ENCODE measurements at places on chromosomes 2 and 18.

DNA sequence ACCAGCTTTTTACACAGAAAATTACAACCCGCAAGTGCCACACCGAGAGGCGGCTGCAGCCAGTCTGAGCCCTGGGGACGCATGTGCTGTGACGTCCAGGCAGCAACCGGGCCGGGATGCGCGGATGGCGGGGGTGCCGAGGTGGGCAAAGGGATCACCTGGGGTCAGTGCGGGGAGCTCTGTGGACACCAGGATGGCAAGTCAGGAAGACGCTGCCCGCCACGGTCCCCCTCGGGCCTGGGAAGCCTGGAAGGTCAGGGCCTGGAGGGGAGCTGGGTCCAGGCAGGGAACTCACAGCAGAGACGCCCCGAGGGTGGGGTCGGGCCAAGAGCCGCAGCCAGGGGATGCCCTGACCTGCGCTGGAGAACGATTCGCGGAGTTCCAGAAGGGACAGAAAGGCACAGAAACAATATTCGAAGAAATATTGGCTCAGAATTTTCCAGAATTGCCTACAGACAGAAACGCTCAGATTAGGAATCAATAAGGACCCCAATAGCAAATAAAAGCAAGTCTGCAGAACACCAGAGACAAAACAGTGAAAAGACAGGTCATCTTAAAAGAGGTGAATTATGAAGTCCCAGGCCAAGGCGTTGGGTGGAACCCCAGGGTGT is 11.7 kb upstream of the KIF1A start:
- DNase-seq: no peak

DNA sequence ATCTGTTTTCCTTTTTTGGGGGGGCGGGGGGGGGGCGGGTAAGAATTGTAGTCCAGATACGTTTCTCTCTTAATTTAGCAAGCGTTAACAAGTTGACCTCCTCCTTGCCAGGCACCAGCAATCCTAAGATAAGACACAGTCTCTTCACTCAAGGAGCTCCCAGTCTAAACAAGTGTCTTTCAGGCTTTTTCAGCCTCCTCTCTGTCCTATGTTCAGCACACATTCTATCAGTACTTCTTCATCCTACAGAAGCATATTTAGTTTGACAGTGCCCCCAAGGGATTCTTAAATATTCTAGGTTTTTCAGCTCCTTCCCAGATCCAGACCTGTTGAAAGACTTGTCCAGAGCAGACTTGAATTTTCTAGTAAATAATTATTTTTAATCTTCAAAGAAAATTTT is 2.7 kb downstream of the PPP1CB start:
- DNase-seq: peak; percentile 33

- DNase-seq: no peak
These were observed 108.5 kb upstream of the ANKRD30BL start for GRCh38 chr2:132270255-132270654.

GRCh38 chr18:42094875-42095274 is 139.8 kb downstream of the PIK3C3 start:
- DNase-seq: no peak

- peak; percentile 82 for DNase-seq
These were observed 1.9 kb upstream of the CFAP53 start for GRCh38 chr18:50268022-50268747.

- peak; percentile 72 for DNase-seq
These were observed 72.4 kb downstream of the SLC16A14 start for GRCh38 chr2:229996320-229996719.

- DNase-seq: no peak
These were observed 33.5 kb downstream of the GALNT5 start for GRCh38 chr2:157291018-157291417.

GRCh38 chr2:3493615-3494007 is 25.7 kb downstream of the ADI1 start:
- DNase-seq: no peak

- peak; percentile 68 for DNase-seq
These were observed 213.4 kb downstream of the RND3 start for GRCh38 chr2:150274108-150274507.

- DNase-seq: peak; percentile 88
These were observed 72.4 kb upstream of the IL1R1 start for GRCh38 chr2:102070058-102070642.

DNA sequence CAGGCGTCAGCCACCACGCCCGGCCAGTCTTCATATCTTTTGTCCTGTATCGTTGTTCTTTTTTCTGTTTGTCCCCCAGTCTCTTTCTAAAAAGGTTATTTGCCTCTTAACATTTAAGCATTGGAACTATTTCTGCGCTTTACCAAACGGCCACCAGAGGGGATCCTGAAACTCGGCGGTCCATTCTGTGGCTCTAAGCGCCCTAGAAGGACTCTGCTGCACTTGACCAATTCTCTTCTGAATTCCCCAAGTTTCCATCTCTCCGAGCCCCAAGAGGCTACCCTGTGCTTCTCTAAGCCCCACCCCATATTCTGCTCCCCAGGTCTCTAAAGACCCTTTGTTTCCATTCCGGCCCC is 33.1 kb upstream of the REG3G start:
- peak; percentile 34 for DNase-seq

DNA sequence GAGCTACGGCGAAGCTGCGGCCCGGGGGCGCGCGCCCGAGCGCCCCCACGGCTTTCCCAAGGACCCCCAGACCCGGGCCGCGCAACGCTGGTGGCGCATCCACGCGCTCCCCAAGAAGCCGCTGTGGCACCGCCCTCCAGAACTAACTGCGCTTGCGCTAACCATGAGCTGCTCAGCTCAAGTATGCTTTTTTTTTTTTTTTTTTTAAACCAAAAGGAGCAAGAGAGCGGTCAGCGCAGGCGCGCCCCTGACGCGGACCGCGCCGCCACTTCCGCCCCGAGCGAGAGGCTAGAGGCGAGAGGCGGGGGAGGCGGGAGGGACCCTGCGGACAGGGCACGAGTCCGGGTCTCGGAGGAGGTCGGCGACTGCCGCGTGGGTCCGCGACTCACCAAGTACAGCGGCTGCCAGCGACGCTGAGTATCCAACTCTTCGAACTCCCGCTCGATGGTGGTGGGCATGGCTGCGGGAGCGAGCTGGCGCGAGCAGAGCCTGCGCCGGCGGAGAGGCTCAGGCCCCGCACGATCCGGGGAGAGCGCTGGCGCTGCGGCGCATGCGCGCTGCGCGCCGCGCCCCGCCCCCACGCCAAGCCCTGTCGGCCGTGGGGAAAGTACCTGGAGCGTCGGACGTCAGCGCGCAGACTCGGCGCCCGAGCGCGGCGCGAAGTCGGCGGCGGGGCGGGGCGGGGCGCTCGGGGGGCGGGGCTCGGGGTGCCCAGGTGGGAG is at the start of gene PTPN2:
Gene PTPN2, minus strand, starts transcription at position 554 of the 722 bp plus-strand sequence. Its CDS starts 96 bp downstream, at position 458.
- DNase-seq: peak; percentile 96

DNA sequence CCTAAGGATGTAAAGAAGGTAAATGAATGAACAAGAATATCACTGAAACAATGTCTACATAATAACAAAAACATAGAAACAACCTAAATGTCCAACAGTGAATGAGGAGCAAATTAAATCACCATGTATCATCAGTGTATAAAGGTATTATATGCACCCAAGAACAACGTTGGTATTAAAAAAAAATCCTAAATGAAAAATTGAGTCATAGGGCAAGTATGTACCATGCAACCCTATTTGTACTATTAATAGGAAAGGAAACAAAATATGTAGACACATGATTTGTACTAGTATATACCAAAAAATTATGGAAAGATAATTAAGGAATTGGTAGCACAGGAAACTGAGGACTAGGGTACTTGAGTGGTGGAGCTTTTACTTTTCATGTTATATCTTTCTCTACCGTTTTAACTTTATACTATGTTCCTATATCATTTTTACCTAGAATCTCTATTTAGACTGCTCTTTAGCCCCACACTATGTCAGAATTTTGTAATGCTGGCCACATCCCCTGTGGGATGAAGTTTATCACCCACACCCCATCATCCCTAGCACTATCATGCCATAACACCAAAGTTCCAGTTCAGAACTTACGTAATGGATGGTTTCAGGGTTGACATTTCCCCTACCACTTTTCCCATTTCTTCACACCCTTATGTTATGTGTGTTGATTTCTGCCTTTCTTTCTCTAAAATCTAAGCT is 25.6 kb downstream of the IKZF2 start:
- DNase-seq: peak; percentile 45

DNA sequence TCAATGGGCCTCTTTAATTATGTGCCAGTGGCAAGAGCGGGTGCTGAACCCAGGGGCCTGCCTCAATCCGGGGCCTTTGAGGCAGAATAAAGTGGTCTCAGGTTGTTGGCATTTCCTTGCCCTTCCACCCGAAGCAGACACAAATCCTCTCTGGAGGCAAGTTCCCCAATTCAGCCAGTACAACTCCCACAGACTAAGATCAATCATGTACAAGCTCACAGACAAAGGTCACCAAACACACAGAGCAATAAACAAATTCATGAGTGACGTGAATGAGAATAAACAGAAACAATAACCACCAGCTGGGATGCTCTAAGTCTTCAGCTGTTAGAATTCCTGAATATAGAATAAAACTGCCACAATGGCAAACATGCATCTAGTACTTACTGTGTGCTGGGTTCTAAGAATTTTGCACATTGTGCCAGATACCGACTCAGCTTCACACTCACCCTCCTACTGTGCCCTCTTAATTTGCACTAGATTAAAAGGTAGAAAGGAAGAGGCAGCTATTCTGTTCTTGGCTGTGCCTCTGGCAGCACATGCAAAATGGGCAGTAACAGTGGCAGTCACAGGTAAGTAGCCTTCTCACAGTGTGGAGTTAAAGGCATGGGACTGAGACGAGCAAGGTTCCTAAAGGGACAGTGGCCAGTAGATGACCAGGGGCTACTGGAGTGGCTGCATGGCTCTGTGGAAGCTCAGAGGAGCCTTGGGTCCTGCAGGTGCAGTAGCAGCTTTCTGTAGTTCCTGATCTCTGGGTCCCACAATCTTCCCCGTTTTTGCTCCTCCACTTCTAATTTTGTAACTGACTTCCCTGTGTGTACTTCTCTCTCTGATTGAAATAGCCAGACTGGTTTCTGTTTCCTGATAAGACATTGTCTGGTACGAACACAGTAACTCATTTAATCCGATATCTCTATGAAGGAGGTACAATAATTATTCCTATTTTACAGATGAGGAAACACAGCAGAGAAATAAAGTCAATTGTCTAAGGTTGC is 34.6 kb upstream of the IL1B start:
- DNase-seq: no peak

DNA sequence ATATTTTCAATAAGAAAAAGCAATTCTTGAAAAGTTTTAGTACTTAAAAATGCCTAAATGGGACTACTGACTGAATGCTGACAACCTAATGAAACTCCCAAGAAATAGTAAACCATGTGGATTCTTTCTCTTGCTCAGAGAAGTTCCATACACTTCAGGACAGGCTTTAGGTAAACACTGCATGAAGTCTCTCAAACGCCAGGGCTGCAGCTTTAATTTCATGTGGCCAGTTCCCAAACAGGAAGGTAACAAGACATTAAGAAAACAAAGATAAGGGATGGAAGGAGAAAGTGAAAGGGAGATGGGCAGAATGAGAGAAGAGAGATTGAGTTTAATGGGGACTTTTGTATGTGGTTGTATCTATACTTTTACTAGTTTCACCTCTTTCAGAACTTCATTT is 734.7 kb upstream of the PKDCC start:
- no peak for DNase-seq

All from GM23248 (cell line).